ENCODE measurements at places on chromosomes 3 and 15. TPM values are rescaled to one million over a fixed set of nuclear protein-coding genes. Genes with fewer than 3 reads are reported as not detected.

Gene GPR15
- polyA plus RNA-seq, result not detected

Gene UBAP1L
- 0.96 TPM for polyA plus RNA-seq

Gene VWA5B2
- polyA plus RNA-seq, result 0.47 TPM

GRCh38 chr15:25397100-25397499 lies 41.7 kb downstream of the UBE3A start:
- no peak for DNase-seq

- no peak for DNase-seq
Measured at GRCh38 chr3:21274079-21274571, 476.9 kb downstream of the ZNF385D start.

DNA sequence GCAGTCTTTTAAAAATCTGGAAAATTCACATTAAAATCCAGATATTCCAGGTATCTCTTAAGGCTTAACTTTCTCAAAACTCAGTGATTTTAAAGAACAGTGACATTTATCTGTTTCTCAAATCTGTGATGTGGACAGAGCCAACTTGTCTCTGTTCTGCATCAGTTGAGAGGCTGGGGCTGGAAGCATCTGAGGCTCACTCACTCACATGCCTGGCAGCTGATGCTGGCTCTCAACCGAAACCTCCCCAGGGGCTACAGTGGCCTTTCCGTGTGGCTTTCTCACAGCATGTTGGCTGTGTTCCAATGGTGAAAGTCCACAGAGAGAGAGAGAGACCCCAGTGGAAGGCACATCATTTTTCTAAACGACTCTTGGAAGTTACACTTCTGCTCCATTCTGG lies 53.5 kb downstream of the CEMIP start:
- DNase-seq, result no peak

GRCh38 chr3:188320757-188321156 lies 166.8 kb downstream of the LPP start:
- no peak for DNase-seq

DNA sequence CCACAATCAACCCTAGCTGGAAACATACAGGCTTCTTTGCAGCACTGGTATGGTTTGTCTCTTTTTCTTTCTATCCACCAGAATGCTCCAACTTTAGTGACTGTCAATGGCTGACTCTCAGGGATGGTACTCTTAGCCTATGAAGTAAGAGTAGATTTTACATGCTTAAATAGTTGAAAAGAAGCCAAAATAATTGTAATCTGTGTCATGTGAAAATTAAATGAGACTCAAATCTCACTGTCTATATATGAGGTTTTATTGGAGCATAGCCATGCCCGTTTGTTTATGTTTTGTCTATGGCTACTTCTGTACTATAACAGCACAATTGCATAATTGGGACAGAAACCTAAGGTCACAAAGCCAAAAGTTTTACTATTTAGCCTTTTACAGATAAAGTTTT lies 29.1 kb upstream of the PDZRN3 start:
- no peak for DNase-seq

GRCh38 chr3:141996437-141996836 lies 120.0 kb downstream of the ATP1B3 start:
- DNase-seq, result no peak

DNA sequence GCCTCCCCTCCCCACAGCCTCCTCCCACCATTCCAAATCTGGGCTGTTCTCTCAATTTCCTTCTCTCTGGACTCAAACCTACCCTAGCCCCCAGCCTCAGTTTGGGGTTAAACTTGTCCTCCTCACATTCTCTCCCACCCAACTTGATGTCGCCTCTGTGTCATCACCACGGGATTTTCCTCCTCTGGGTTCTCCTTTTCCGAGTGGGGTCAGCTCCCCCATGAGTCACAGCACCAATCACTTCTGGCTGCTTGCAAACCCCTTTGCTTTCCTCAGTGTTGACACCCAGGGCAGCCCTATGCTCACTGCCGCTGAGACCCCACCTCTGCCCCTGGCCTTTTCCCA lies 451 bp downstream of the CCR5AS start:
- DNase-seq, result no peak

GRCh38 chr3:18738393-18739098 lies 313.4 kb upstream of the SATB1 start:
- no peak for DNase-seq

GRCh38 chr15:95458721-95459120 lies 871.8 kb upstream of the NR2F2 start:
- DNase-seq, result no peak

- DNase-seq, result no peak
Measured at GRCh38 chr3:149612456-149612855, 45.4 kb downstream of the WWTR1 start.

GRCh38 chr3:141241616-141242376 lies 10.2 kb downstream of the PXYLP1 start:
- DNase-seq, result no peak
